Gastrocnemius medialis (tissue), 4 donors: ENCODE measurements at places on chromosomes 4 and X.

DNA sequence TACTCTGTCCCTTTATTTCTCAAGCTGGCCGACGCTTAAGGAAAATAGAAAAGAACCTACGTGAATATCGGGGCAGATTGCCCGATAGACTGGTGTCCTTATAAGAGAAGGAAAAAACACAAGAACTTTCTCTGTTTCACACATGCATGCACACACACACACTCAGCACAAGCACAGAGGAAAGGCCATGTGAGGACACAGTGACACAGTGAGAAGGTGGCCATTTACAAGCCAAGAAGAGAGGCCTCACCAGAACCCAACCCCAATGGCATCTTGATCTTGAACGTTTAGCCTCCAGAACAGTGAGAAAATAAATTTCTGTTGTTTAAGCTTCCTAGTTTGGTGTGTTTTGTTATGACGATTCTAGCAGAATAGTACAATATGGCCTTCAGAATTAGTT lies 37.0 kb downstream of the SPRY1 start:
- DNase-seq, result no peak

- DNase-seq, result no peak
These were observed 45.6 kb downstream of the TMEM154 start for GRCh38 chr4:152634110-152634760.

GRCh38 chrX:54484666-54485065 lies 11.4 kb downstream of the FGD1 start:
- no peak for DNase-seq

DNA sequence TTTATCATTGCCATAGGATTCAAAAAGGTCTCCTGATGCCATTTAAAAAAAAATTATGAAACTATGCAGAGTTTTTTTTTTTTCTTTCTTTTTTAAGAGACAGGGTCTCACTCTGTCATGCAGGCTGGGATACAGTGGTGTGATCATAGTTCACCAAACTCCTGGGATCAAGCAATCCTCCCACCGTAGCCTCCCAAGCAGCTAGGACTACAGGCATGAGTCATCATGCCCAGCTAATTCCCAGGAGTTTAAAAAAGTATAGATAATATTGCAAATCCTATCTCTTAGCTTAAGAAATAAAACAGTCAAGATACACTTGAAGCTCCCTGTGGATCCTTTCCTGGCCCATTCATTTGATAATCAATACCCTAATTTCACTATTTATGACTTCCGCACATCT lies 58.6 kb upstream of the PRSS48 start:
- DNase-seq, result no peak

DNA sequence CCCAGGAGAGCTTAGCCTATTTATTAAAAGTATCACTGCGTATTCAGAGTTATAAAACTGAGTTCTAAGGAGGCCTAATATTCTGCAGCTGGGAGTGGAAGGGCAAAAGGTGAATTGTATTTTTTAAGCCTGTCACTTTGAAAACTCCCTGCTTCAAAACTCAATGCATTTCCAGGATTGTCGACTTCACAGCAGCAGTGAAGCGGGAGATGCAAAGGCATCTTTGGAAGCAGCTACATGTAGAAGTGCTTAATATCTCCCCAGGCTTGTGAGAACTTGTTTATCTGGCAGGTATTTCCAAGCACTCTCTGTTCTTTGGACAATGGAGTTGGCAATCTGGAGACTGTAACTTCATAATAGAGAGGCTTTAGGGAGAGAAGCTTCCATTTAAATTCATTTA lies 717.5 kb upstream of the SLIT2 start:
- DNase-seq, result no peak

DNA sequence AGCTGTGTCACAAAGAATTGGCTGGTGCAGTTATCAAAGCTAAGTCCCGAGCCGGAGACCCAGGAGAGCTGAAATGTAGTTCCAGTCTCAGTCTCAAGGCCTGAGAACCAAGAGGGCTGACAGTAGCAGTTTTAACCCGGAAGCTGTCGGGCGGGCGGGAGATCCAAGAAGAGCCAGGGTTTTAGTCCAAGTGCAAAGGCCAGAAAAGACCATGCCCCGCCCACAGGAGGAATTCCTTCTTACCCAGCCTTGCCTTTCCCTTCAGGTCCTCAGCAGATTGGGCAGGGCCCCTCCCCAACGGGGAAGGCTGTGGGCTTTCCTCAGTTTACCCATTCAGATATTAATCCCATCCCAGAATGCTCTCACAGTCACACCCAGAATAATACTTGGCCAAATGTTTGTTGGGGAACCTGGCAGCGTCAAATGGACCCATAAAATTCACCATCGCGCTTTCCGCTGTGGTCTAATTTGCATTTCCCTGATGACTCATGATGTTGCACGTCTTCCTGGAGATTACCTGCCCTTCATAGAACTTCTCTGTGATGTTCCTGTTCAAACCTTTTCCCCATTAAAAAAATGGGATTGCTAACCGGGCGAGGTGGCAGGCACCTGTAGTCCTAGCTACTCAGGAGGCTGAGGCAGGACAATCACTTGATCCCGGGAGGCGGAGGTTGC lies 16.2 kb downstream of the MAEA start:
- no peak for DNase-seq
